Neural crest cell (in vitro differentiated cells): ENCODE measurements at places on chromosomes 3 and 15.

- no peaks in the 10 kb centered on the region for H3K27me3 ChIP-seq
- H3K4me1 ChIP-seq: peaks cover 3% of the 10 kb centered on the region
- H3K4me3 ChIP-seq: no peak overlapping the region
- no peak overlapping the region for H3K27ac ChIP-seq
Measured at GRCh38 chr3:190597291-190597690, 83.4 kb downstream of the IL1RAP start.

DNA sequence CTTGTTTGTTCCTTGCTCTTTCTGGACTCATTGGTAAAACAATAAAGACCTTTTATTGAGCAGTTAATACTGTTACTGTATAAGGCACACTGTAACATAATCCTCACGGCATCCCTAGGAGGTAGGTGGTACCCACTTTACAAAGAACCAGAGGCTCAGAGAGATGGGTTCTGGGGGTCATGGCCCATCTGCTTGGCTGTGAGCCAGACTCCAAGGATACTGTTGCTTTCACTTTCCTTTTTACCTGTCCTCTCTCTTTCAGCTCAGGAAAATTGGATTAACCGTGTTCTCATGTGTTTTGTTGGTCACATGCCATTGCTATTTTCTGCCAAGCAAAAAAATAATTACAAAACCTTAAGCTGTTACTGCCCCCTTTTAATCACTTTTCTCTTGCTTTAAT, 34.8 kb upstream of the FILIP1L start:
- peaks cover 24% of the 10 kb centered on the region for H3K36me3 ChIP-seq
- no peak overlapping the region for H3K27ac ChIP-seq
- H3K4me3 ChIP-seq: no peak overlapping the region
- H3K27me3 ChIP-seq: no peaks in the 10 kb centered on the region
- DNase-seq: no peak

- no peak overlapping the region for H3K27ac ChIP-seq
- no peak for DNase-seq
- H3K4me1 ChIP-seq: no peaks in the 10 kb centered on the region
- H3K36me3 ChIP-seq: no peaks in the 10 kb centered on the region
- H3K27me3 ChIP-seq: peaks cover 10% of the 10 kb centered on the region
- H3K4me3 ChIP-seq: no peak overlapping the region
Measured at GRCh38 chr3:39216176-39216790, 23.9 kb upstream of the XIRP1 start.

- H3K27ac ChIP-seq: no peak overlapping the region
- H3K27me3 ChIP-seq: no peaks in the 10 kb centered on the region
- no peaks in the 10 kb centered on the region for H3K4me1 ChIP-seq
- H3K36me3 ChIP-seq: no peaks in the 10 kb centered on the region
Measured at GRCh38 chr3:21718943-21719591, 31.9 kb downstream of the ZNF385D start.

DNA sequence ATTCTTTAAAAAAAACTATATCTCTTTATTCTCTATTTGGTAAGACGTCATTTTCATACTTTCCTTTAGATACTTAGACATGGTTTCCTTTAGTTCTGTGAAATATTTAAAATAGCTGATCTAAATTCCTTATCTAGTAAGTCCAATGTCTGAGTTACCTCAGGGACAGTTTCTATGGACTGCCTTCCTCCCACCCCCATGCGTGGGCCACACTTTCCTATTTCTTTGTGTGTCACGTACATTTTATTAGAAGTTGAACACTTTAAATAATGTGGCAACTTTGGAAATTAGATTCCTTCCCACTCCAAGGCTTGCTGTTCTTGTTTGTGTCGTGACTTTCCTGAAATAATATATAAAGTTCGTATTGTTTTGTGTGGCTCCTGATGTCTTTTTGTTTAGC, 260.7 kb downstream of the EDEM1 start:
- H3K36me3 ChIP-seq: no peaks in the 10 kb centered on the region
- no peak for DNase-seq
- H3K4me3 ChIP-seq: no peak overlapping the region
- no peaks in the 10 kb centered on the region for H3K27me3 ChIP-seq
- H3K27ac ChIP-seq: no peak overlapping the region

DNA sequence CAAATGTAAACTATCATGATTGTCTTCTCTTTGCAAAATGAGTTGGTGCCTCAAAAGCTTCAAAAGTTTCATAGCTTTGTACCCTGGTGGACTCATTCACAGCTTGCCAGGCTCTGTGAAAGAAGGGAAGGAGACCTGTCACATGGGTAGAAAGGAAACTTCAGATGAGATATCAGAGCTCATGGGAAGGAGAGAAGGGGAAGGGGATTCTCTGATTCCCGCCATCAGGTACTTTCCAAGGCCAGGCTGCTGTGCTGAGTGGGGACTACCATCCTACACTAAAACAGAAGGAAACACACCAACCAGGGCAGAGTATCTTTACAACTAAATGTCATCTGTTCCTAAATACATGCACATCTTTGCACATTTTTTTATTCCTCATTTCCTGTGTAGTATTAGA, 9.2 kb downstream of the ILDR1 start:
- H3K27me3 ChIP-seq: peaks cover 29% of the 10 kb centered on the region
- no peak overlapping the region for H3K27ac ChIP-seq
- H3K4me3 ChIP-seq: no peak overlapping the region
- H3K36me3 ChIP-seq: no peaks in the 10 kb centered on the region
- no peaks in the 10 kb centered on the region for H3K4me1 ChIP-seq
- no peak for DNase-seq

DNA sequence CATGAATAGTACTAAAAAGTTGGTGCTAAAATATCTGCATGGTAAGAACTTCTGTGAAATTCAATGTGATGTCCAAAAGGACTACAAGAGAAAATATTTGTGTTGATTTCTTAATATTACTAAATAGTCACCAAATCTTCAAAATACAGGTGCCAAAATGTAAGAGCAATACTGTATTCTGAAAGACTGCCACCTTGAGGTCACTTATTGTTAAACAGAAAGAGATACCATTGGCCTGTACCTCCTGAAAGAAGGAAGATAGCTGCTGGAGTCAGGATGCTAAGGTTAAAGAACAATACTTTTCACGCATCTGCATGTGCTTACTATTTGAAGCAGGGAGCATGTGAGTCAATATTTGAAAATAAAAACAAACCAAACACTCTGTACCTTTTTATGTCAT, 72.0 kb upstream of the LSAMP start:
- no peaks in the 10 kb centered on the region for H3K27me3 ChIP-seq
- H3K4me3 ChIP-seq: no peak overlapping the region
- DNase-seq: no peak
- peaks cover 10% of the 10 kb centered on the region for H3K4me1 ChIP-seq

- DNase-seq: peak; percentile 63
- H3K27ac ChIP-seq: no peak overlapping the region
- H3K36me3 ChIP-seq: peaks cover 2% of the 10 kb centered on the region
Measured at GRCh38 chr3:160413613-160414248, 14.3 kb downstream of the SMC4 start.

DNA sequence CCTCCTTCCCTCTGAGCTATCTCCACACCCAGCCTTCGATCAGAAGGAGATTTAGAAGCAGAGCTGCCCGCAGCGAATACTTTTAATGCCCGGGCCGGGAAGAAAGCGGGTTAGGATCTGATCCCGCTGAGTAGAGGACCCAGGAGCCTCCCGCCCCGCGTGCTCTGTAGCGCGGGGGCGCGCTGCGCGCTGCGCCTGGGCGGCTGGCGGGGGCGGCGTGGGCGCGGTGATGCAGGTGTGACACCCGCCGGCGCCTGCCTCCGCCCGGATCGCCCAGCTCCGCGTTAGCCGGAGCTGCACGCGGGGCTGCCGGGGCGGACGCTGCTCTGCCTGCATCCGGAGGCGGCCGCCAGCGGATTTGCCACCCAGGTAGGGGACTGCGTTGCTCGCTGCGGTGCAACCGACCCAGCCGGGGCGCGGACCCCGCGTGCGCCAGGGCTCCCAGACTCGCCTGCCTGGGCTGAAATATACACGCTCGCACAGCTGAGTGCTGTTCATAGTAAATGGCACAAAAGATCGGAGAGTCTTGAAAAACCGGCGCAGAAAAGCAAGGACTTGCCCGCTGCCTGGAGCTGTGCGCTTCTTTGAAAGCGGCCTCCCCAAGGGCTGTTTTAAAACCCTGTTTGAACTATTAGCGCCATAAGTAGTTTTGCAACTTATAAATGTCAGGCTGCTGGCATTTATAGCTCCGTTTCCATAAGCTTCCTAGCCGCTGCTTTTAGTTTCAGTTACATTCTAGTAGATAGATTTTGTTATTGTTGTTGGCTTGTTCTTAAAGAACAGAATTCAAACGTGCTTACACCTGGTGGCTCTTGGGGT, at the start of gene SV2B:
Gene SV2B, plus strand, starts transcription at position 263 of the 819 bp plus-strand sequence. CDS start 126,007 bp downstream, outside the sequence.
- H3K27me3 ChIP-seq: peaks cover 94% of the 10 kb centered on the region
- H3K4me3 ChIP-seq: peak within 1 kb of the TSS; percentile 82
- H3K27ac ChIP-seq: no peak within 1 kb of the TSS
- H3K36me3 ChIP-seq: peaks cover 3% of the 10 kb centered on the region
- peak; percentile 25 for DNase-seq
- peaks cover 11% of the 10 kb centered on the region for H3K4me1 ChIP-seq

DNA sequence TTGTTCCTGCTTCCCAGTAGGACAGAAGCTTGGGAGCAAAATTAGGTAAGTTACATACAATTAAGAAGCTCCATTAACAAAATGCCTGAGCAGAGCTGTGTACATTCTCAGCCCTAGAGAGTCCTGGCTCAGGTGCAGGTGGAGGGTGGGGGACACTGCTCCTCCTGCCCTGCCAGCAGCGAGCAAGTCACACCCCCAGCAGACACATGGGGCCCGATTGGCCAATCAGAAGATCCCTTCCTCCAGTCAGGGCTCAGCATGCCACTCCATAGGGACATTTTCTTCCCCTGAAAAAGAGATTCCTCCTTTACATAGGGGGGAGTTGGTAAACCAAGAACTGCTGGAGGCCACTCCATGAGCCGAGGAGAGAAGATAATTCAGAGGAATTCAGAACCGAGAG, 62.1 kb downstream of the PLXNA1 start:
- H3K36me3 ChIP-seq: peaks cover 4% of the 10 kb centered on the region
- no peak for DNase-seq
- peaks cover 26% of the 10 kb centered on the region for H3K4me1 ChIP-seq

- no peaks in the 10 kb centered on the region for H3K36me3 ChIP-seq
- no peak overlapping the region for H3K27ac ChIP-seq
- no peak for DNase-seq
- no peaks in the 10 kb centered on the region for H3K27me3 ChIP-seq
- no peaks in the 10 kb centered on the region for H3K4me1 ChIP-seq
- no peak overlapping the region for H3K4me3 ChIP-seq
Measured at GRCh38 chr3:108037770-108038169, 53.1 kb downstream of the CD47 start.

DNA sequence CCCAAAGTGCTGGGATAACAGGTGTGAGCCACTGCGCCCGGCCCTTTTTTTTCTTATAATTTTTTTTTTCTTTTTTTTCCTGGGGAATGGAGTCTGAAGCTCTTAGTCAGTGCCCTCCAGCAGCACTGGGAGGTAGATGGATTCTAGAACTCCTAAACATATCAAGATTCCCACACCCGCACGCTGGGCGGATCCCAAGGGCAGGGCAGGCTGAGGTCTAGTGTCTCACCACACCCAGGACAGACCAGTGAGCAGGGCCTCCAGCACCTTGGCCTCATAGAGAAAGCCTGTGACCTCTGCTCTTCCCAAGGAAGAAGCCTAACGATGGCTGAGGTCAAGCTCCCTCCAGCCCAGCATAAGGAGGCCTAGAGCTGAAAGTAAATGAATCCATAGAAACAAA, 153.7 kb upstream of the MEF2A start:
- peaks cover 3% of the 10 kb centered on the region for H3K4me1 ChIP-seq
- H3K27ac ChIP-seq: no peak overlapping the region
- no peaks in the 10 kb centered on the region for H3K36me3 ChIP-seq
- no peaks in the 10 kb centered on the region for H3K27me3 ChIP-seq
- H3K4me3 ChIP-seq: no peak overlapping the region

- peak overlapping the region; percentile 93 for H3K27ac ChIP-seq
- no peaks in the 10 kb centered on the region for H3K27me3 ChIP-seq
- no peaks in the 10 kb centered on the region for H3K36me3 ChIP-seq
Measured at GRCh38 chr3:52431459-52432223, 13.3 kb downstream of the SEMA3G start.

GRCh38 chr3:45258317-45258716, 32.2 kb upstream of the TMEM158 start:
- no peaks in the 10 kb centered on the region for H3K4me1 ChIP-seq
- H3K27me3 ChIP-seq: no peaks in the 10 kb centered on the region
- H3K36me3 ChIP-seq: no peaks in the 10 kb centered on the region
- no peak for DNase-seq
- H3K27ac ChIP-seq: no peak overlapping the region
- no peak overlapping the region for H3K4me3 ChIP-seq

DNA sequence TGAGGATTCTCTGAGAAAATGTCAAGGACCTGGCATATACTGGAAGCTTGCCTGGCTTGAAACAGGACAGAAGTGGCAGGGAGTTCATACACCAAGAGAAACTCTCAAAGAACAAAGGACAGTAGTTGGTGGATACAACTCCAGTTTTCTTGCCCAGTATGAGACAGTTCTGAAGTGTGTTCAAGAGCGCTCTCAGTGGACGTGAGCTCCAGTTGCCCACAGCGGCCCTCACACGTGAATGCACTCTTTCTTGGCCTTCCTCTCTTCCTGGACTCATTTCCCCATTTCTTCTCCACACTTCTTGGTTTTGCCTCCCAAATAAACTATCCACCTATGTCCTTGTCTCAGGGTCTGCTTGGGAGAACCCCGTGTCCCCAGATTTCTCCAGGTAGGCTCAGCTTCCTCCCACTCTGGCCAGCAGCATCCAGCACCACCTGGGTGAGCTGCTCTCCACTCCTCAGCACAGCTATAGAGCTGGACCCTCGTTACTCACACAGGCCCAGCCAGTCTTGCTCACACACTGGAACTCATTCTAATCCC, 54.5 kb downstream of the DCLK3 start:
- no peak overlapping the region for H3K27ac ChIP-seq
- DNase-seq: no peak
- peaks cover 4% of the 10 kb centered on the region for H3K4me1 ChIP-seq
- H3K4me3 ChIP-seq: no peak overlapping the region

DNA sequence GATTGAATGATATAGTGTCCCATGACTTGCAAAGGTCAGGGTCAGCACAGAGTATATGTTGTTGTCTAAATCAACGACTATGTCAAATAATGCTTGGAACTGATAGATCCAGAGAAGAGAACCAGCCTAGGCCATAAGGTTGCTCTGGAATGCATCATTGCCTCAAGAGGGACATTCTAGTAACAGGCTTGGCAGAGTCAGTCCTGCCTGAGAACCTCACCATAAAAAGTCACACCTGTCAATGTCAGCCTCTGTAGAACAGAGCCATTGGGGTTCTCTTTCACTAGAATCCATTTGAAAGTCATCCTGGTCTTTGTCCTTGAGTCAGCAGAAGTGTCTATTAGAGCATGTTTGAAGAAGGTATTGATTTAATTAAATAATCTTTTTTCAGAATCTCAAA, 31.4 kb upstream of the UBE3A start:
- no peaks in the 10 kb centered on the region for H3K36me3 ChIP-seq
- no peak for DNase-seq
- H3K4me1 ChIP-seq: no peaks in the 10 kb centered on the region
- no peak overlapping the region for H3K4me3 ChIP-seq
- no peaks in the 10 kb centered on the region for H3K27me3 ChIP-seq
- no peak overlapping the region for H3K27ac ChIP-seq

- peaks cover 5% of the 10 kb centered on the region for H3K4me1 ChIP-seq
- peaks cover 8% of the 10 kb centered on the region for H3K36me3 ChIP-seq
- peaks cover 6% of the 10 kb centered on the region for H3K27me3 ChIP-seq
- H3K4me3 ChIP-seq: no peak within 1 kb of the TSS
- peak within 1 kb of the TSS; percentile 50 for H3K27ac ChIP-seq
- DNase-seq: no peak
Measured at GRCh38 chr3:149377408-149378364, at the start of gene TM4SF1. Gene TM4SF1, minus strand, starts transcription at chr3:149377649. Its CDS starts 102 bp downstream, at chr3:149377547.

GRCh38 chr3:53334742-53335141, 12.6 kb downstream of the DCP1A start:
- H3K27me3 ChIP-seq: no peaks in the 10 kb centered on the region
- H3K4me1 ChIP-seq: no peaks in the 10 kb centered on the region
- H3K36me3 ChIP-seq: peaks cover 19% of the 10 kb centered on the region
- DNase-seq: no peak
